Stimulated activated CD8-positive, alpha-beta memory T cell treated with anti-CD3 and anti-CD28 coated beads, Interleukin-4, amount 100 ng/mL, for 1 hour (primary cell): ENCODE measurements at places on chromosomes 12 and 14.

DNA sequence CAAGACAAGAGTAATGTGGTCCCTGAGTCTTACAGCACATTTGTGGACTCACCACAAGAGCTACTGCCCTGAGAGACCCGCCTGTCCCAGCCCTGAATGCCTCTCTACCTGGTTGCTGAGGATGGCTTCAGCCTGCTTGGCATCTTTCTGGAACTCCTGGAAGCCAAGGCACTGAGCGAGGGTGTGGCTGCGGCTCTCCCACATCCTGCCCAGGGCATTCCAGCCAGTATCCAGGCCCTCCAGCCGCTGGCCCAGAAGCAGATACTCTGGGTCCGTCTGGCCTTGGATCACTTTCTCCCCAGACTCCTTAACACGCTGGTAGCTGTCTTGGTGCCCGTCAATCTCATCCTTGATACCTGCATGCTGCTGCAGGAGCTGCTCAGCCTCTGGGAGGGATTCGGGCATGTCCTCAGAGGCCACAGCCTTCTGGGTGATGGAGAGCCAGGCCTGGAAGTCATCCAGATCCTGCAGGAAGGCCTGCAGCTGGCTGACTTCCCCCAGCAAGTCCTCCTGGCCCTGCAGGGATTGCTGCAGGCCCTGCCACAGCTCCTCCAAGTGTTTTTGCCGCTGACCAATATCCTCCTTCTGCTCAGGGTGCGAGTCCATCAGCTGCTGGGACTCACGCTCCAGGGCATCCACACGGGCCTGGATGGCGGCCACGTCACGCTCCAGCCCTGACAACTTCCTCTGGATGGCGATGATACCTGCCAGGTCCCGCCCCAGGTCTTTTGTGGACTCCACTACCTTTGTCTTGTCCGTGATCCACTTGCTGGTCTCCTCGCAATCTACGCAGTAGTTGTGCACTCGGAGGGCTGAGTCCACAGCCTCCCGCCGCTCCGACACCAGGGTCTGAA is 82.3 kb downstream of the PLEKHG3 start:
- no peak for DNase-seq

DNA sequence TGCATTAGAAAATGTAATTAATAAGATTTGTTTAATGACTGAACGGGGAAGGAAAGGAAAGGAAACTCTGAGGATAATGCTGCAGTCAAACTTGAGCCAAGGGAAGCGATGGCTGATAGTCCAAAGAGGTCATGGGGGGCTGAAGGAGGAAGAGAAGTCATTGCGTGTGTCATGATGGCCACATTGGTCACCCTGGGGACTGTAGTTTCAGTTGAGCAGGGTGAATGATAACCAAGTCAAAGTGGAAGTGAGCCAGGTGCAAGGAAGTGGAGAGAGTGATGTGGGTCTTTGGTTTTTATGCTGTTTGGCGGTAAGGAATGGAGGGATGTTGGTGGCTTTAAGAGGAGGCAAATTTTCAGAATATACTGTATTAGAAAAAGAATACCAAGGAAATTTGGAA is 21.6 kb downstream of the C12orf75 start:
- no peak for DNase-seq

- DNase-seq: no peak
These were observed 229.9 kb downstream of the AKAP6 start for GRCh38 chr14:32559048-32559447.

DNA sequence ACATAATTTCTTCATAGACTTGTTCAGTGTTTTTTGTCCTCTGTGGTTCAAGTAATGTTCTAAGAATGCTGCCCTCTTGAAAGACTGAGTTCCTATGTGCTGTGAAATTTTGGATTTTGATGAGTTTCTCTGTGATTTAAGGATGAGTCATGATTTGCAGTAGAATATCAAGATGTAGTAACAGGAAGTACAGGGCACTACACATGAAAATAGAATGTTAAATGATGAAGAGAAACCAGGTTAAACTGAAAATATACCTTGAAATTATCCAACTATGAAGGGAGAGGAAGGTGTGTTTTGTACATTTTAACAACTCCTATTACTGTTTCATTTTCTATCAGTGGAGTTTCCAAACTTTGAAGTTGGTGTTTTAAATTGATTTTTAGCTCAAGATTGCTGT is 4.8 kb downstream of the ELK3 start:
- no peak for DNase-seq

- DNase-seq: no peak
These were observed 44.5 kb downstream of the NUAK1 start for GRCh38 chr12:106094304-106094703.

- no peak for DNase-seq
These were observed 3.2 kb downstream of the CATSPERB start for GRCh38 chr14:91728616-91729183.

DNA sequence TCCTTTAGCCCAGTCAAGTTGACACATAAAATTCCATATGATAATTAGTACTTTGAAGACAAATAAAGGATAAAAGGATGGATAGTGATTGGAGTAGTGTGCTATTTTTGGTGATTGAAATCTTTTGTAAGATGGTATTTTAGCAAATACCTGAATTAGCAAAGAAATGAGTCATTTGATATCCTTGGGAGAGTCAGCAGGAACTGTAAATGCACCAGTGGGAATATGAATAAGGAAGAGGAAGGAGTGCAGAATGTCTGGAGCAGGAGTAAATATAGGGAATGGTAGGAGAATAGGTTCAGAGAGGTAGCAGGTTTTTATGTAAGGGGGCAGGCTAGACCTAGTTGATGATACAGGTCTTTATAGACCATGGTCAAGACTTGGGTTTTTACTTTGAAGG is 75.0 kb downstream of the TRMT5 start:
- no peak for DNase-seq
